ENCODE measurements at places on chromosomes 3 and 15. TPM values are rescaled to one million over a fixed set of nuclear protein-coding genes. Genes with fewer than 3 reads are reported as not detected.

OIP5 gene
- not detected for total RNA-seq

- DNase-seq: no peak
- no peaks in the 10 kb centered on the region for H3K27me3 ChIP-seq
- H3K27ac ChIP-seq: no peak overlapping the region
- H3K4me3 ChIP-seq: no peak overlapping the region
Measured at GRCh38 chr15:66126456-66126855, 127.1 kb downstream of the MEGF11 start.

GRCh38 chr3:105747060-105747541 lies 121.7 kb downstream of the CBLB start:
- H3K27me3 ChIP-seq: no peaks in the 10 kb centered on the region

GRCh38 chr3:60090548-60090947 lies 1040.7 kb upstream of the CFAP20DC start:
- H3K4me3 ChIP-seq: no peak overlapping the region
- DNase-seq: no peak
- no peaks in the 10 kb centered on the region for H3K27me3 ChIP-seq
- no peaks in the 10 kb centered on the region for H3K4me1 ChIP-seq

DNA sequence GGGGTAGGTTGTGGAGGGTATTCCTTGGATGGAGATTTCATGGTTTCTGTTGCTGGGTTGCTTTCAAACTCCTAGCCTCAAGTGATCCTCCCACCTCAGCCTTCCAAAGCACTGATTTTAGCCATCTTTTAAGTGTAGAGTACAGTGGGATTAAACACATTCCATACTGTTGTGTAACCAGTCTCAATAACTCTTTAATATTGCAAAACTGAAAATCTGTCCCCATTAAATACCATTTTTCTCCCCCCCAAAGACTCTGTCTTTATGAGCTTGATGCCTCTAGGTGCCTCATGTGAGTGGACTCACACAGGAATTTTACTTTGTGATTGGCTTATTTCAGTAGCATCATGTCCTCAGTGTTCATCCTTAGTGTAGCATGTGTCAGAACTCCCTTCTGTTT lies 74.7 kb upstream of the ATP10A start:
- peaks cover 16% of the 10 kb centered on the region for H3K4me1 ChIP-seq
- no peak overlapping the region for H3K4me3 ChIP-seq
- no peak for DNase-seq
- no peaks in the 10 kb centered on the region for H3K36me3 ChIP-seq
- H3K27me3 ChIP-seq: no peaks in the 10 kb centered on the region

TGM4 gene
- total RNA-seq: not detected

DNA sequence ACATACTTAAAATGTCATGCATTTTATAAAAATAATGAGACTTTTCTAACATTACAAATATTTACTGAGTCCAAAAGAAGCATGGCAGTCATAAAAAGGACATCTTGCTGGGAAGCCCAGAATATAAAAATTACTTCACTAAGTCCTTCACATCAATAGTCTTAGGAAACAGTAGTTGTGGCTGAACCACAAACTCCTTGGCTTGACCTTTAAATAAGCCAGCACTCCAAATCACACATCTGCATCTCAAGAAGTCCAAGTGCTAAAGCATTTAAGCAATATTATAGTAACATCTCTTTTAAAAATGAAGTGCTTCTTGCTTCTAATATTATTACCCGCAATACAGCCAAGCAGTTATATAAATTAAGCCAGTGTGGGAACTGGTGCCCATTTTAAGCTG lies 8.8 kb downstream of the CCNL1 start:
- H3K4me1 ChIP-seq: peaks cover 29% of the 10 kb centered on the region
- no peaks in the 10 kb centered on the region for H3K27me3 ChIP-seq
- H3K4me3 ChIP-seq: no peak overlapping the region
- no peak for DNase-seq

DNA sequence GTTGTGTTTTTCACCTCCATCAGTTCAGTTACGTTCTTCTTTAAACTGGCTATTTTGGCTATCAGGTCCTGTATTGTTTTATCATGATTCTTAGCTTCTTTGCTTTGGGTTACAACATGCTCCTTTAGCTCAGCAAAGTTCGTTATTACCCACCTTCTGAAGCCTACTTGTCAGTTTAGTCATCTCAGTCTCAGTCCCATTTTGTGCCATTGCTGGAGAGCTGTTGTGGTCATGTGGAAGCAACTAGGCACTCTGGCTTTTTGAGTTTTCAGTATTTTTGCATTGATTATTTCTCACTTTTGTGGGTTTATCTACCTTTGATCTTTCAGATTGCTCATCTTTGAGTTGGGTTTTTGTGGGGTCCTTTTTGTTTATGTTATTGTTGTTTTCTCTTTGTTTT lies 151.3 kb downstream of the CFAP20DC start:
- no peaks in the 10 kb centered on the region for H3K4me1 ChIP-seq
- no peaks in the 10 kb centered on the region for H3K27me3 ChIP-seq
- H3K36me3 ChIP-seq: no peaks in the 10 kb centered on the region

GOLGA8G gene
- not detected for total RNA-seq

SLC24A5 gene
- total RNA-seq: not detected

- no peaks in the 10 kb centered on the region for H3K4me1 ChIP-seq
- H3K27me3 ChIP-seq: no peaks in the 10 kb centered on the region
- H3K36me3 ChIP-seq: no peaks in the 10 kb centered on the region
- H3K27ac ChIP-seq: no peak overlapping the region
Measured at GRCh38 chr15:93974804-93975481, 256.4 kb upstream of the MCTP2 start.

DNA sequence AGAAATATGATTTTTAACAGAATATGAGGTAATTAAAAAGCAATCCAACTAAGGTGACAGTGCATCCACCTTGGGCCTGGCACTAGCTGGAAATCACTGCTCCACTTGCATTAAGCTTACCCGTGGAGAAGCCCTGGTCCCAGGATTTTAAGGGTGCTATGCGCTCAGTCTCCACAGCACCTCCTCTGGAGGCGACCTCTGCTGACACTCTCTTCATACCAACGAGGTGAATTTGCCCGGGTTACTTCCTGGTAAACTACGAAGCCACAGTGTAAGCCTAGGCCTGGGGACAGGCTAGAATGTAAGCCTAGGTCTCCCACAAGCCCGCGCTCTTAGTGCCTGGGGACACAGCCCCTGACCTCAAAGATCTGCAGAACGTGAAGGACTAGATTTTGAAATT lies 793 bp downstream of the APOD start:
- no peak for DNase-seq
- H3K27ac ChIP-seq: no peak overlapping the region

MKRN2OS gene
- total RNA-seq: not detected

GRCh38 chr15:60840703-60841411 lies 361.9 kb upstream of the ICE2 start:
- H3K4me1 ChIP-seq: no peaks in the 10 kb centered on the region
- H3K36me3 ChIP-seq: no peaks in the 10 kb centered on the region
- no peak for DNase-seq
- H3K4me3 ChIP-seq: no peak overlapping the region

ACTRT3 gene
- total RNA-seq: 3.1 TPM

DNA sequence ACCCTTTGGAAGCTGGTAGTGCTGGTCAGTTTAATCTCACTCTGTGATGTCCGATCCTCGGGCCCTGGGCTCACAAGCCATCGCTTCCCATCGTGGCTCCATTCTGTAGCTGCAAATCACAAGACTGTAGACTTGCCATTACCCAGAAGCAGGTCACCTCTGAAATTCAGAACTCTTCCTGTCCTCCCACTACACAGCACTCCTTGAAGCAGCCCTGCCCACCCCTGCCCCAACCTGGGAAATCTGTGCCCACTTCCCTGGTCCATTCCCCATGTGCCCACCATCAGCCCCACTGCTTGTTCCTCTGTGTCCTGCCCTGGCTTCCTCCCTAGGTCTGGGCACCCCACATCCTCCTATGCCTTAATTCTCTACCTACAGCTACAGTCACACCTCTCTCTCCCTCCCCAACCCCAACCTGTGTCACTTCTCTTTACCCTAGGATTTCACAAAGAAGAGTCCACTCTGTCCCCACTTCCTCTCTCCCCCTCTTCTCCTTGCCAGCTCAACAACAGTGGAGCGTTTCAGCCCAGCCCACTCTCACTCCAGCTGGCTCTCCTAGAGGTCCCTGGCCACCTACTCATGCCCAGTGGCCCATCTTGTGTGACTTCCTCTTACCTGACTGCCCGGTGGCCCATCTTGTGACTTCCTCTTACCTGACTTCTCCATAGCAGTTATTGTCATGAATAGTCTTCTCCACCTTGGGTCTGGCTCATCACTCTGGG lies 8.3 kb downstream of the ZNF710 start:
- no peak for DNase-seq
- H3K4me3 ChIP-seq: no peak overlapping the region
- H3K27ac ChIP-seq: no peak overlapping the region
- no peaks in the 10 kb centered on the region for H3K27me3 ChIP-seq

GRCh38 chr3:56894881-56895431 lies 93.2 kb upstream of the ARHGEF3 start:
- H3K4me1 ChIP-seq: peaks cover 5% of the 10 kb centered on the region
- H3K27me3 ChIP-seq: no peaks in the 10 kb centered on the region
- H3K27ac ChIP-seq: no peak overlapping the region
- no peaks in the 10 kb centered on the region for H3K36me3 ChIP-seq
- no peak for DNase-seq

GRCh38 chr3:48271763-48272498 lies 31.0 kb downstream of the ZNF589 start:
- DNase-seq: no peak
- no peaks in the 10 kb centered on the region for H3K4me1 ChIP-seq
- peaks cover 13% of the 10 kb centered on the region for H3K36me3 ChIP-seq
- H3K27me3 ChIP-seq: no peaks in the 10 kb centered on the region
- no peak overlapping the region for H3K27ac ChIP-seq

GRCh38 chr3:49333091-49333490 lies 6.8 kb downstream of the USP4 start:
- DNase-seq: no peak
- peaks cover 43% of the 10 kb centered on the region for H3K36me3 ChIP-seq
- H3K4me3 ChIP-seq: no peak overlapping the region
- H3K27ac ChIP-seq: no peak overlapping the region

DNA sequence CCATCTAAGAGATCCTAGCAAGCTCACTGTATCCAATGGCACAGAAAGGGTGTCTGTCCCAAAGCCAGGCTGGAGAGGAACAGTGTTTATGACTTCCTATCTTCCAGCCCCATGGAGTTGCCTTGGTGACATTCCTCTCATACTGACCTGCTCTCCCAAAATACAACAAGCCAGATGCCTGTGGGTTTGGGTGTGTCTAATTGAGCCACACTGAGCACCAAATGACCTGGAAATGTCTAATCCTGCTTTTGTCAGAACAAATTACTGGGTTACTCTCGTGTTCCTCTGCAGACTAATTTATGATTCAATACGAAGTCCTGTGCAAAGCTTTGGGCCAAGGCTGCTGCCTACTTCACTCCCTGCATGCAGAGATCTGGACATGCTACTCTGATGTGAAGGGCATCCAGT lies 98.1 kb upstream of the STRIT1 start:
- H3K27ac ChIP-seq: no peak overlapping the region
- H3K4me3 ChIP-seq: no peak overlapping the region
- no peaks in the 10 kb centered on the region for H3K27me3 ChIP-seq
- H3K36me3 ChIP-seq: no peaks in the 10 kb centered on the region
- no peak for DNase-seq
- H3K4me1 ChIP-seq: no peaks in the 10 kb centered on the region

DNA sequence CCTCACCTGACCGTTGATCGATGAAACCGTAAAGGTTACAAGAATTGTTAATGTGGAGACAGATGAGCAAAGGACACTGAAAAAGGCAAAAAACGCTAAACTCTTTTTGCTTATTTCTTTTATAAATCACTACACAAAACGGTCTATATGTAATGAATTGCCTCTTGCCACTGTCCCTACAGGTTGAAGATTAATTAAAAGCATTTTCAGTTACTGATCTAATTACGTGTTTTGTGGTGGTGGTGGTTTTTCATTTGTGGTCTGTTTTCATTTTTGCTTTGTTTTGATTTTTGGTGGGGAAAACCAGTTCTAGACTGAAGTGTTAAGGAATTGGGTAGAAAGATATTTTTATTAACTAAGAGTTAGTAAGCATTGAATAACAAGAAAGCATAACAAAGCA lies 299.2 kb upstream of the LRRN1 start:
- H3K4me3 ChIP-seq: no peak overlapping the region
- no peaks in the 10 kb centered on the region for H3K36me3 ChIP-seq
- no peak for DNase-seq
- H3K27ac ChIP-seq: no peak overlapping the region
- no peaks in the 10 kb centered on the region for H3K27me3 ChIP-seq
- no peaks in the 10 kb centered on the region for H3K4me1 ChIP-seq

MOBP gene
- total RNA-seq: not detected

NMB gene
- 8.0 TPM for total RNA-seq

DNA sequence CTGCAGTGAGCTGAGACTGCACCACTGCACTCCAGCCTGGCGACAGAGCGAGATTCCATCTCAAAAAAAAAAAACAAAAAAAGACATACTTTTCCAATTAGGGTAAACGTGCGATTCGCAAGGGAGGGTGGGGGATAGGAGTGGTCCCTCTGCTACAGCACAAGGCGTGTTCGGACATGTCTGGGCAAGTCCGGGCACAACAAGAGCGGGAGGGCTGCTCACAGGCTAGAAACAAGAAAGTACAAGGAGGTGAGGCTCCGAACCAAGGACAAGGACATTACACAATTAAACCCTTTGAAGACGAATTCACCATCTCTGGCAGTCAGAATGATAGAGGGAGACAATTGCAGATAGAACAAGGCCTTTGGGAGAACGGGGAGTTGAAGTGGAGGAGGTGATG lies 32.2 kb upstream of the BCL2A1 start:
- DNase-seq: no peak
- no peaks in the 10 kb centered on the region for H3K4me1 ChIP-seq
- H3K27me3 ChIP-seq: no peaks in the 10 kb centered on the region
- H3K4me3 ChIP-seq: no peak overlapping the region

NR2E3 gene
- 0.92 TPM for total RNA-seq

DNA sequence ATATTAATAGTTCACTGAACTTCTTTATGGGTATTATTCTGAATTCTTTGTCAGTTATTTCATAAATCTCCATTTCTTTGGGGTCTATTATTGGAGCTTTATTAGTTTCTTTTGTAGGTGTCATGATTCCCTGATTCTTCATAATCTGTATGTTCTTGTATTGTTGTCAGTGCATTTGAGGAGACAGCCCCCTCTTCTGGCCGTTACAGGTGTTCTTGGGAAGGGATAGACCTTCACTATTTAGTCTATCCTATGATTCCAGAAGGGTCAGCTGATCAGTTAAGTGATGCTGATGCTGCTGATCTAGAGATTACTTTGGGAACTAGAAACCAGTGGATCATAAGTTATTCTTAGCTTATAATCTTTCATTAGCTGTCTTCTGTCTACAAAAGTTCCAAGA lies 34.9 kb downstream of the TMEM39A start:
- H3K4me3 ChIP-seq: no peak overlapping the region
- H3K36me3 ChIP-seq: peaks cover 24% of the 10 kb centered on the region

DNA sequence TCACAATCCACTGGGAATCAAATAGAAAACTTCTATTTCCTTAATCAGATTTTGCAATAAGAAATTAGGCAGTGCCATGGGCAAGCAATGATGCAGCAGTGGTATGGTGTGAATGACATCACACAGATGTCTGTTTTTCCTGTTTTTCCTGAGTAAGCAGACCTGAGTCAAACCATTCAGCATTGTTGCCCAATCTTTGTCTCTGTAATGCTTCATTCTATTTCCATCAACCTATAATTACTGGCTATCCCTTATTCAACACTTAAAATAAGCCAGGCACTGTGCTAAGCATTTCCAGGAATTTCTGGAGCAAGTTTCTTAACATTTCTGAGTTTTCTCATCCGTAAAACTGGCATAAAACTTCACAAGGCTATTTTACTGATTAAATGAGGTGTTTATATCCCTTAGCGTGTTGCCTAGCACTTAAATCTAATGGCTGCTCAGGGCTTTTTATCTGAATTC lies 11.3 kb upstream of the OXSR1 start:
- no peaks in the 10 kb centered on the region for H3K27me3 ChIP-seq
- no peaks in the 10 kb centered on the region for H3K4me1 ChIP-seq
- H3K4me3 ChIP-seq: no peak overlapping the region
- DNase-seq: no peak
- H3K36me3 ChIP-seq: no peaks in the 10 kb centered on the region
- H3K27ac ChIP-seq: no peak overlapping the region

CLDN16 gene
- total RNA-seq: not detected
